Stimulated activated CD8-positive, alpha-beta memory T cell treated with anti-CD3 and anti-CD28 coated beads, Interleukin-7, amount 100 ng/mL, for 4 hours (primary cell): ENCODE measurements at places on chromosomes 5 and 9.
A peak's percentile ranks its signal among the peaks of the same experiment; 100 is the strongest.

- DNase-seq, result no peak
These were observed 43.8 kb downstream of the THBS4 start for GRCh38 chr5:80078921-80079320.

- no peak for DNase-seq
These were observed 66.4 kb downstream of the POU5F2 start for GRCh38 chr5:93674866-93675459.

- DNase-seq, result no peak
These were observed 31.4 kb upstream of the GOLGA1 start for GRCh38 chr9:124972241-124972770.

GRCh38 chr9:77935974-77936373 lies 95.6 kb downstream of the GNAQ start:
- no peak for DNase-seq

DNA sequence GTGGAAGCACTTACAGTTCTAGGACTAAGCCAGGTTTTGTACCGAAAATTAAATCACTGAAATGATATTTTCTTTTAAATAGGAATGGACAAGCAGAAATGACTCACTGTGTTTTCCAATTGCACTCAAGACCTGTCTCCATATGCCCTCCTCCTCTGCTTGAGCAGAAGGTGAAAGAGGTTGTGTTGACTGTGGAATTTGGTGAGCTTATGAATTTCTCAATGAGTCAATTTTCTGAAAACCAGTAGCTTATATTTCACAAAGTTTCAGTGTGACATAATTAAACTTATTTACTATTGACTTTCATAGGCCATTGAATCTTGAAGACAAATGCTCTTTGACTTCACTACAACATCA lies 249.9 kb downstream of the NPR3 start:
- DNase-seq, result no peak

GRCh38 chr9:34610434-34611206 lies 1.3 kb downstream of the RPP25L start:
- no peak for DNase-seq

- DNase-seq, result no peak
These were observed 16.6 kb upstream of the PSMD5 start for GRCh38 chr9:120859361-120859760.

DNA sequence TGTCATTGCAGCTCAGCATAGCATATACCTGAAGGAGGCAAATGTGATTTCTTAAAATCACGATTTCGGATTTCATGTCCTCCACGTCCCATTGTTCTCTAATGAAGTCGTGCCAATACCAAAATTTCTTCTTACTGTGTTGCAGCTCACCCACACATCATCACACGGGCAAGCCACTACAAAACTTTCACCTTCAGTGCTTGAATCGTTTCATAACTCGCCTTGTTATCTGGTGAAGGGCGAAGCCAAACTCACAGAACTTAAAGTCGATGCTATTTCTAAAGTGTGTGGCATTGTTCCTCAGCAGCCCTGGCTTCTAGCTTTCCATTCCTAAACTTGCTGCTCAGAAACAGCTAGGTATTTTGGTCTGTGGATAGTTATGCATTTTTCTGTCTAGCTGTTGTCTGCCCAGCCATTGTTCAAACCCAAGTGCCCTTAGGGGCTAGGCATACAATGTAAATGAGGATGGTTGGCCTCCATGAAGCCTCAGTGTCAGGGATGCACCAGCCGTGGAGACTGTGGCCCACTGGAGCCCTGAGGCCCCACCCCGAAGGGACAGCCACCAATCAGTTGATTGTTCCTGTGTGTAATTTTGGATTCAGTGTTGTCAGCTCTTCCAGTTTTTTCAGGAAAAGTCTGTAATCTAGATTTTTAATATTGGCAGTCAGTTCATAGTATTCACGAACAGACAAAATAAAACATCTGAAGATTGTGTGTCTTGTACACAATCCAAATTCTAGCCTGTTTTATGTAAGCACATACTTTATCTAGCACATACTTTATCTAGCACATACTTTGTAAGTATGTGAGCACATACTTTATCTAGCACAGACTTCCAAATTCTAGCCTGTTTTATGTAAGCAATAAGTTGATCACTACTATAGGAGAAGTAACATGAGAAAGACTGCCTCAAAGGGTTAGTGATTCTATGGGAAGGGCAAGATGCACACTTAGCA lies 112.8 kb downstream of the DAPK1 start:
- no peak for DNase-seq

GRCh38 chr5:173989432-173990082 lies 587 bp downstream of the C5orf47 start:
- no peak for DNase-seq

- peak; percentile 33 for DNase-seq
These were observed 12.9 kb downstream of the CXCL14 start for GRCh38 chr5:135565725-135566421.

- no peak for DNase-seq
These were observed 214.7 kb downstream of the TRIO start for GRCh38 chr5:14357851-14358250.
